Hematopoietic multipotent progenitor cell treated with erythropoietin and hydrocortisone succinate and interleukin-3 and kit ligand, for 17 days (in vitro differentiated cells): ENCODE measurements at places on chromosomes 5 and 9.

GRCh38 chr5:109100971-109101370, 308.8 kb downstream of the PJA2 start:
- DNase-seq, result no peak

DNA sequence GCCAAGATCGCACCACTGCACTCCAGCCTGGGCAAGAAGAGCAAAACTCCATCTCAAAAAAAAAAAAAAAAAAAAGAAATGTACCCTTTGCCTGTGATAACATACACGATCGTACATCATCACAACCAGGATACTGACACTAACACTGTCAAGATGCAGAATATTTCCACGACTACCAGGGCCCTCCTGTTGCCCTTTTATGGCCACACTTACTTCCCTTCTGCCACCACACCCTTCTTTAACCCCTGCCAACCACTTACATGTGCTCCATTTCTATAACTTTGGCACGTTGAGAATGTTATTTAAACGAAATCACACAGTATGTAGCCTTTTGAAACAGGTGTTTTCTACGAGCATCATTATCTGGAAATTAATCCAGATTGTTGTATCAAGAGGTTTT, 69.0 kb upstream of the OTULINL start:
- DNase-seq, result no peak

DNA sequence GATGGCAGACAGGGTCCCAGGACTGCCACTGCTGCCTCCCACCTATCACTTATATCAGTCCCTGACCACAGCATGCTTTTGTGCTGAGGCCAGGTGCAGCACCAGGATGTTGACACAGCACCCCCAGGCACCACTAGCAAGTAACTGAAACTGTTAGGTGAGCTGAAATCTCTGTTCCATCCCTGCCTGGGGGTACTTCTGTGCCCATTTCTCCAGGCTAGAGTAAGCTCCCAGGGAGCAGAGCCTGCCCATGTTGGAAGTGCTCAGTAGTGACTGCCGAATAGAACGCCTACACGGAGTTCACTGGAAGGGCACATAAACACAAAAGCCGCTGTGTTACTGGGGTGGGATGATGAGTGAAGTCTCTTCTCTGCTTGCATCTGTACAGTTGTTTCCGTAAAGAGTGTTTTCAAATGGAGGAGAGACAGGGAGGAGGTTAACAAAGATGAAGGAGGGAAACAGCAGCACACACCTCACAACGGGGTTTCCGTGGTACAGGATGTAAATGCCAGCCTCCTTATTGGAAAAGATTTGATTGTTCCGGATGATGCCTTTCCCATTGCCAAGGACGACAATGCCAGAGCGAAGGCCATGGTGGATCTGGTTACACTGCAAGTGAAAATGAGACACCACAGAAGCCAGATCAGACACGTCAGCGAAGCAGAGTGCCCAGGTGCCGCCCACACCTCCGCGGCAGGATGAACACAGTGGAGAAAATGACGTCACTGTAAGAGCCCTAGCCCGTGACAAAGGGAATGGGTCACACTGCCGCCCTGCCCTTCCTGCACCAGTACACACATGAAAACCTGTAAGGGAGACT, 43.1 kb downstream of the POLR1E start:
- DNase-seq, result no peak

DNA sequence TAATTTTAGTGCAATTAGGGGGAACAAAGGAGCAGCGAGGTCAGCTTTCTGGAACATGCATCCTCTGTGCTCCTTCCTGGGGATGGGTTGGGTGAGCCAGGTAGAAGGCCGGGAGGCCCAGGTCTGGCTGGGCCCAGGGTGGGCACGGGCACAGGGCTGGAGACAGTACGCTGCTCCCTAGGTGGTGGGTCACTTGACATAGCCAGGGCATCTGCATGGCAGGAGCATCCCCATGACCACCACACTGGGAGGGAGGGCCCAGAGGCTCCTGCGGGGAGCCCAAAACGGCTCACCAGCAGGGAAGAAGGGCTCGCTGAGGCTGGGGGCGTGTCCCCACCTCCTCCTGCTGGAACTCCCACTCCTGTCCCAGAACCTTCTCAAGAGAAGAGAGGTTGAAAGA, 216.8 kb downstream of the NXNL2 start:
- no peak for DNase-seq

- DNase-seq, result no peak
Measured at GRCh38 chr5:29614206-29614605, 1579.3 kb upstream of the CDH6 start.

GRCh38 chr5:112604732-112605630, 132.7 kb upstream of the APC start:
- DNase-seq, result peak; percentile 15

GRCh38 chr9:87167582-87167981, 220.3 kb upstream of the GAS1 start:
- no peak for DNase-seq
